ENCODE measurements at places on chromosomes 3 and 15.

GRCh38 chr3:54056521-54056920, 65.8 kb upstream of the CACNA2D3 start:
- no peak for DNase-seq

- no peak for DNase-seq
These were observed 40.0 kb downstream of the FMN1 start for GRCh38 chr15:33154351-33155166.

DNA sequence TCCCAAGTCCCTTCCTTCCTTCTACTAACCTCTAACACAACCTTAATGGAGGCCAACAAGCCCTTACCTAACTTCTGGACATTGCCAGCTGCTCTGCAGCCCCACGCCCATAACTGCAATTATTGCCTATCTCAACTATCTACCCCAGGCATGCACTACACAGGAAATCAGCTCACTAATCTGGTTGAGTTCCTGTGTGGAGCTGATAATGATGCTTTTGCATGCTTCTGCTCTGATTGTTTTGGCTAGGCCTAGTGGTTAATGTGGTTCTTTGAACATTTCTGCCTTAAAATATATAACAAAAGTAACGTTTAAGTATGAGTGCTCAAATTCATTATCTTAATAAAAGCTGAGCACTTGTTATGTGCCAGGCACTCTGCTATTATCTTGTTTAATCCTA, 463.9 kb downstream of the MFSD1 start:
- DNase-seq = no peak

DNA sequence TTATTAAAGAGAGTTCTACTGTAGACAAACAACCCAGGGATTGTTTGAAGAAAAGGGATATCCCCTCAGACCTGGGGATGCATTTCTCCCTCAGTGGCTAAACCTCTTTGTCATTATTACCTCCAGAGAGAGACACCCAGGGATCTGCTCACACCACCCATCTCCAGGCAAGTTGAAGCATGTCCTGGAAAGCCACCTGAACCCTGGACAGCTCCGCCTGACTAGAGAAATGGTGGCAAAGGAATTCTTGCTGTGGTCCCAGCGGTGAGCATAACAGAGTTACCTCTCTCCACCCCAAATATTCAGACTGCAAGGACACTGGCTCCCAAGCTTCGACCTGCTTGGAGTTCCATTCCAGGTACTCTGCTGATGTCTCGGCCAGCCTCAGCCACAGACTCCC, 320.2 kb downstream of the RORA start:
- DNase-seq = no peak

- DNase-seq = no peak
These were observed 700.6 kb upstream of the GOLIM4 start for GRCh38 chr3:168796339-168796738.

- DNase-seq = no peak
These were observed 18.6 kb downstream of the MAGEF1 start for GRCh38 chr3:184693011-184693975.

DNA sequence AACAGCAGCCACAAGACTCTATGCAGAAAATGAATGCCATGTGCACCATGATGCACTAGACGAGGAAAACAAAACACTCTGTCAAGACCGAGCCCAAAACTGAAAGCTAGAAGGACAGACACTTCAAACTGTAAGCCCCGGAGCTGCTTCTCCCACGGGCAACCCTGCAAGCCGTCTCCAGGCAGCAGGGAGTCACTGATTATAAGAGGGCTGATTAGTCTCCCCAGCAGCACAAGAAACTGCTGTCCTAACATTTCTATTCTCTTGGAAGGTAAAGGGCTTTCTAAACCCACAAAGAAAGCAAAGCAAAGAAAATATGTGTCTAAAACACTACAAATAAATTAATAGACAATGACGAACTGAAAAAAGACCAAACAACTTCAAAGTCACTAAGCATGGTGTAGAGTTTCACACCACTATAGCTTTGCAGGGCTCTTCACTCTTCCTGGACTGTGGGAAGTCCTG, 15.5 kb downstream of the TBC1D2B start:
- DNase-seq = no peak

GRCh38 chr15:57237301-57237642, 139.0 kb upstream of the CGNL1 start:
- no peak for DNase-seq

DNA sequence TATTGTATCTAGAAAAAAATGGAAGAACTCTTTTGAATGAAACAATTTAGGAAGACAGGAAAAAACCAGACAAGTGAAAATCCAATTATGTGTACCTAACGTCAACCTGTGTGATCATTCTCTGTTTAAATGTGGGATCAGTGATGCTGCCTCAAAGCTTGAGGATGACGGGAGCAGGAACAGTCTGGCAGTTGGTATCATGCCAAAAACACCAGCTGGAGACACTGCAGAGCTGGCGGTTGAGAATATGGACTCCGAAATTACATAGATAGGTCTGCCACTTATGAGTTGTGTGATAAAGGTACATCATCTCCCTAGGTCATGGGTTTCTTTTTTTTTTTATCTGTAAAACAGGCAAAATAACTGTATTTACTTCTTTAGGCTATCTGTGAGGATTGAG, 480.5 kb downstream of the CNTN4 start:
- no peak for DNase-seq

GRCh38 chr15:38376081-38376480, 77.8 kb upstream of the FAM98B start:
- no peak for DNase-seq

GRCh38 chr3:32614956-32615355, 44.3 kb upstream of the DYNC1LI1 start:
- DNase-seq = no peak

- no peak for DNase-seq
These were observed 806.9 kb downstream of the GRM7 start for GRCh38 chr3:7667774-7668173.

- DNase-seq = no peak
These were observed 3.1 kb upstream of the ACY1 start for GRCh38 chr3:51980253-51980652.

GRCh38 chr3:67646586-67647234, 7.7 kb downstream of the SUCLG2 start:
- no peak for DNase-seq

DNA sequence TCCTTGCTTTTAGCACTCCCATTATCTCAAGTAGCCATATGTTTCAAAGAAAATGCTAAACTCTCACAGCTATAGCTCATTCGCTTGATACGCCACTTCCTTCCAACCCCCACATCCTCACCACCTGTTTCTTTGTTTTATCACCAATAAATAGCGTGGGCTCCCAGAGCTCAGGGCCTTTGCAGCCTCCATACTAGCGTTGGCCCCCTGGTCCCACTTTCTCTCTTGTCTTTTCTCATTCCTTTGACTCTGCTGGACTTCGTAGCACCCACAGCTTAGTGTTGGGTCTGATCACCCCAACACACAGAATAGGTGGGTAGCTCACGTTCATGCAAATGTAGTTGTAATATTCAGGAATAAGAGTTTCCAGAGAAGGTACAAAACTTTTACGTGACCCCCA, 4.1 kb upstream of the GPD1L start:
- no peak for DNase-seq

DNA sequence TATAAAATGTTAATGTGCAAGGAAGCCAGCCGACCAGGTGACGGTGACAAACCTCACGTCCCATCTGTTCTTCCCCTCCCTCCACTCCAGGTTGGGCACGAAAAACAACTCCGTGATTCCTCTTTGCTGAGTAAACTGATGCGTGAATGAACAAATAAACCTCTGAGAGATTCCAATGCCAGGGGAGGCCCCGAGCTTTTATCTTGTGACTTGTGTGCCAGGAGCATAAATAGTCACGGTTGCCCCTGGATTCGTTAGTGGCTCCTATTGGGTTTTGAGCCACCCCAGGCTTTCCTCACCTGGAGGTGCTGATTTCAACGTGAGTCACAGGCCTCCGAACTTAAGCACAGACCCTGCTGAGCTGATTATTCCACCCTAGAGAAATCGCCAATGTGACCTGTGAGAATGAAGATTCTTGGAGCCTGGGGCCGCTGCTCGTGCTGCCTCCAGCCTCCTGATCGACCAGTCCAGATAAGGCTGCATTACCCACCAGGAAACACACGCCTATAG, 119.2 kb downstream of the SHQ1 start:
- no peak for DNase-seq

GRCh38 chr15:86163816-86164215, 84.1 kb downstream of the AGBL1 start:
- no peak for DNase-seq

DNA sequence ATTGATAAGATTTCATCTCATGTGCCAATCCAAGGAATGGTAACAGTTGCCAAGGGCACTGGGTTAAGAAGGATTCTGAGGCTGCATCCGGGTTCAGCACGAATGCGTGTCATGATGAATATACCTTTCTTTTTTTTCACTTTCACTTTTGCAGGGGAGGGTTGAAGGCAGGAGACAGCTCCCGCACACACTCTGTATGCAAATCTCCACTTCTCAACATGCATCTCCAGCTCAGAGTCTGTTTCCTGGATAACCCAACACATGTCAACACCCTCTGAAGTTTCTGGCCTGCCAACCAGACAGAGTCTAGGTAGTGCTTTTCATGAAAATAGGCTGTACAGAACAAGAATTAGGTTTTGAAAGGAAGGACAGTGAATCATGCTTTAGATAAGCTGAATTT, 21.6 kb downstream of the B4GALT4 start:
- DNase-seq = no peak

GRCh38 chr3:195226900-195227447, 44.0 kb downstream of the XXYLT1 start:
- DNase-seq = no peak

- no peak for DNase-seq
These were observed 147.4 kb downstream of the ATP10A start for GRCh38 chr15:25715536-25716413.

- DNase-seq = no peak
These were observed 36.4 kb downstream of the MECOM start for GRCh38 chr3:169627073-169627472.

GRCh38 chr15:90400759-90401314, 12.8 kb downstream of the IQGAP1 start:
- DNase-seq = peak; percentile 27

DNA sequence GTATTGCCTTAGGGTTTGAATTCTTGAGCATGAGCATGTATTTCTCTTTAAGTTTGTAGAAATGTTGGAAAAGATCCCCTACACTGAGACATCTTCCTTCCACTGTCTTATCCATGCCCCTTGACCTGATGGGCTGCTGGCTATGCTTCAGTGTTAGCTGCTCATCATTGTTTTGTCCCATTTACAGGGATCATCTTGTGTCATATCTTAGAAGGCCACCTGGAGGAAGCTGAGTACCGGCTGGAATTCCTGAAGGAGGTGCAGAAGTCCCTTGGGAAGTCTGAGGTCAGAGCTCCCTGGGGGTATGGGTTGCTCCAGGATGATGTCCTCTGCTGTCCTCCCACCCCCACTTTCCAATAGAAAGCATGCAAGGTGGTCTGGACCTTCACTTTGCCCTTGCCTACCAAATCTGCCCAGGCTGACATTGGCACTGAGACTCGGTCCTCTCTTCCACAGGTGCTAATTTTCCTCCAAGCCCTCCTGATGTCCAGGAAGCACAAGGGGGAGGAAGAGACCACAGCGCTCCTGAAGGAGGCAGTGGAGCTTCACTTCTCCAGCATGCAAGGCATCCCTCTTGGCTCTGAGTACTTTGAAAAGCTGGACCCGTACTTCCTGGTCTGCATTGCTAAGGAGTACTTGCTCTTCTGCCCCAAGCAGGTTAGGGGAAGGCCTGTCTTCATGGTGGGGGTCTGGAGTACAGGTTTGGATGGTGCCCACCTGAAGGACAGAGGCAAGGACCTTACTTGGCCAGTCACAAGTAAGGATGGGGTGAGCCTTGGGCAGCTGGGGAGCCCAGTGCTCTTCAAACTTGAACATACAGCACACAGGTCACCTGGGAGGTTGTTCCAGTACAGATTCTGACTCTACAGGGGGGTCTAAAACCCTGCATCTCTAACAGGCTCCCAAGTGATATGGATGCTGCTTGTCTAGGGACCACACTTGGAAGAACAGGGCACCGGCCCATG, 17.7 kb downstream of the TTC21A start:
- DNase-seq = no peak

DNA sequence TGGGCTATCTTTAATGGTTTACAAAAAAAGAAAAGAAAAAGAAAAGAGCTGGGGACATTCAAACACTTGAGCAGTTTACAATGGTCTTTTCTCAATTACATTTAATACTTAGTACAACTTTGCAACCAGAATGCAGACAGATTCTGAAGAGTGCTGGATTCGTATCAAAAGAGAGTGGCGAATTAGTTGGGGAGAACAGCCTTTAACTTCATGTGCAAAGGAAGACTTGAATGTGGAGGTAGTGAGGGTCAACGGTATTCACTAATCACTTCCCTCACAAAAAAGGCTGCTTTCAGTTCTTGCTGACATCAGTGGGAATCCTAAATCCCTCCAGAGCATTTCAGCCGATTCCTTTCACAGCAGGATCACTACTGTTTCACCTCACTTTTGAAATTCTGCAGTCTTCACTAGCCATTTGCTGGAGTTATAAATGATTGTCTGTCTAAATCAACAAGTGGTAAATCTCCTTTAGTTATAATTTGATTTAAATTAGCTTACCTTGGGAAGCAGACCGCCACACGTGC, 323.0 kb upstream of the SEMA6D start:
- DNase-seq = no peak

GRCh38 chr3:26731843-26732242, 109.3 kb downstream of the LRRC3B start:
- DNase-seq = no peak

DNA sequence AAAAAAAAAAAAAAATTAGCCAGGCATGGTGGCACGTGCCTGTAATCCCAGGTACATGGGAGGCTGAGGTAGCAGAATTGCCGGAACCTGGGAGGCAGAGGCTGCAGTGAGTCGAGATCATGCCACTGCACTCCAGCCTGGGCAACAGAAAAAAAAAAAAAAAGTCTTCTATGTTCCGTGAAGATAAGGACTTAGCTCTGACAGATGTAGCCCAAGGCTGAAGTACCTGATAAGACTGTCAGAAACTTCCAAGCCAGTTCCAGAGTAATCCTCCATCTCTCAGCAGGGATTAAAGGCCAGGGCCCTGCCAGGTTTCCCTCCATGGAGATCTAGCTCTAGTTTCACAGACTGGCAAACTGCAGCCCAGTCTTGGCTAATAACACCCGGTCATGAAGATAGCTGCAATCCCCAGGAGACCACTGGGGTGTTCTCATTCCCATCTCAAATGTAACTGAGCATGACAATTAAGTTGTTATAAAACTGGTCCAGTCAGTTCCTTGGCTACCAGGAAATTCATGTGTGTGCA, 8.5 kb downstream of the CDCP1 start:
- DNase-seq = no peak
